ENCODE measurements at places on chromosomes 3 and 15. TPM values are rescaled to one million over a fixed set of nuclear protein-coding genes. Genes with fewer than 3 reads are reported as not detected.

Gene RTP3
- not detected for total RNA-seq

Gene MITF
- 65.5 TPM for total RNA-seq

DNA sequence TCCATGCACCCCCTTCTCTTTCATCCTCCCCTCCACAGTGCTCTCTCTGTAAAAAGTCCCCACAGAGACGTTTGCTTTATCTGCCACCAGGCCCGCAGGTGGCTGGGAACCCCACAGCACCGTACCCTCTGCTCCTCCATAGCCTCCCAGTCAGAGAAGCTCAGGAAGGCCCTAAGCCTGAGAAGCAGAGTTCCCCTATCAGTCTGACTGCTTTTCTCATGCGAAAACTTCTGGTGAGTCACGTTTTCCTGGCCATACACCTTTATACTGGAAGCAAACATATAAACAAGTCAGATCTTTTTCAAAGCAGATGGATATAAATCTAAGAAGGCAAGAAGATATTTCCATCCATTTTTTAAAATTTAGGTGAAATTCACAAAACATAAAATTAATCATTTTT is 51.5 kb upstream of the MEF2A start:
- DNase-seq = no peak

GRCh38 chr3:189531271-189531670 is 99.9 kb upstream of the TP63 start:
- no peak for DNase-seq

Gene ADAMTSL3
- total RNA-seq = 10.5 TPM

GRCh38 chr3:46449755-46450552 is 14.8 kb downstream of the LTF start:
- no peak for DNase-seq

GRCh38 chr15:63452552-63453136 is 51.7 kb upstream of the USP3 start:
- no peak for DNase-seq

GRCh38 chr3:123776071-123776782 is 107.9 kb downstream of the MYLK start:
- DNase-seq = no peak

- DNase-seq = no peak
These were observed 28.5 kb downstream of the SELENOT start for GRCh38 chr3:150631515-150632221.

DNA sequence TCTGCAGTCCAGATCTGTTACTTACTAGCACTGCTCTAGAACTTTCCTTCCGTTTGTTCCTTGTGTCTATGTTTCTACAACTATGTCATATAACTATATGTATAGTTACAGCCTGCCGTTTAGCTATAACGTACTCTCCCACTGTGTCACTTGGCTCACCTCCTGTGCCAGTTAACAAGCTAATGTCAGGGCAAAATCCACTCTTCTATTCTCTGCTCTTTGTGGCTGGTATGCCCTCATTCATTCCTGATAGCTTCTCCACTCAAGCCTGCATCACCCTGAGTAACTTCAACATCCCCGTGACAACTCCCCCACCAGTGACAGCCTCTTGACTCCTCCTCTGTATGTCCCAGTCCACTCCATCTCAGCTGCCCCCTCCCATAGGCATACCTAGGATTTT is 229.2 kb downstream of the TJP1 start:
- DNase-seq = no peak

DNA sequence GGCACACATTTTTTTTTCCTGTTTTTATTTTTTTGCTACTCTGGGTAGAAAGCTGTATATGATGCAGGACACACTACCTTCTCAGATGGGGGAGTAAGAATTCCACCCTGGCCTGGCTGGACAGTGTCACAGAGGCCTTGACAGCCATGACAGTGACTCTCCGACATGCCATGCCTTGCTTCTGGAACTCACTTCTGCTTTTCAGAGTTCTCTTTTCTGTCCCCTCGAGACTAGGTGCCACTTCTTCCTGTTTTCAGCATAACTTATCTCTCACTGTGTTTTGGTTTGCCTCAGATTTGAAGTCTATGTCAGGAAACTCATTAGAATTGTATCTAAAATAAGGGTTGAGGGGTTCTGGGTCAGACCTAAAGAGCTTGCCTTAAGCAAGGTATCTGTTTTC is 69.1 kb upstream of the SEC13 start:
- no peak for DNase-seq

GRCh38 chr15:48811325-48811958 is 573 bp upstream of the CEP152 start:
- no peak for DNase-seq
